Endothelial cell of umbilical vein (primary cell): ENCODE measurements at places on chromosomes 1 and 21. TPM values are rescaled to one million over a fixed set of nuclear protein-coding genes. Genes with fewer than 3 reads are reported as not detected.

- H3K4me1 ChIP-seq = no peaks in the 10 kb centered on the region
- H3K36me3 ChIP-seq = peaks cover 16% of the 10 kb centered on the region
- no peak for DNase-seq
Measured at GRCh38 chr1:244057474-244058385, 6.6 kb downstream of the ZBTB18 start.

- no peak overlapping the region for H3K4me3 ChIP-seq
- H3K4me1 ChIP-seq = no peaks in the 10 kb centered on the region
- DNase-seq = no peak
- H3K27ac ChIP-seq = no peak overlapping the region
- no peaks in the 10 kb centered on the region for H3K27me3 ChIP-seq
Measured at GRCh38 chr1:228554107-228554506, 66.9 kb downstream of the RNF187 start.

DNA sequence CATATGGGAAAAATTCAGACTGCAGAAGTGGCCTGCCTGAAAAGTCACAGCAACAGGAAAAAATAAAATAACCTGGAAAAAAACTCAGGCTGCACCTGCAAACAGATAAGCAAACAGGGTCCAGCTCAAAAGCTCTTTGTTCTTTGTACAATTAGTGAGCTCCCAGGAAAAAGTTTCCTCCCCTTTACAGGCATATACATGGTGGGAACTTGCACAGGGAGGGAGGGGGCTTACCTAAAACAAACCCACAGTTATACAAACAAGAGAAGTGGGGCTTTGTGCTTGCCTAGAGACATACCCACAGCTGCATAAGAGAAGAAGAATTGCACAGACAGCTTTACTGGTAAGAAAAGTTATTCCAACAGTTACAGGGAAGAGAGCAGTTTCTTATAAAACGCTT, 31.7 kb upstream of the COG2 start:
- H3K4me1 ChIP-seq = no peaks in the 10 kb centered on the region
- H3K4me3 ChIP-seq = no peak overlapping the region
- no peaks in the 10 kb centered on the region for H3K27me3 ChIP-seq
- DNase-seq = no peak
- H3K36me3 ChIP-seq = no peaks in the 10 kb centered on the region
- H3K27ac ChIP-seq = no peak overlapping the region

C1QB gene
- not detected in 2 replicates for total RNA-seq

CRYBG2 gene
- total RNA-seq = not detected in 2 replicates

MTARC1 gene
- 3.5 and 4.8 TPM in 2 replicates for total RNA-seq
